ELR (cell line): ENCODE measurements at places on chromosomes 6 and 20.

- no peak for DNase-seq
These were observed 9.4 kb downstream of the ACSS1 start for GRCh38 chr20:25048519-25048952.

DNA sequence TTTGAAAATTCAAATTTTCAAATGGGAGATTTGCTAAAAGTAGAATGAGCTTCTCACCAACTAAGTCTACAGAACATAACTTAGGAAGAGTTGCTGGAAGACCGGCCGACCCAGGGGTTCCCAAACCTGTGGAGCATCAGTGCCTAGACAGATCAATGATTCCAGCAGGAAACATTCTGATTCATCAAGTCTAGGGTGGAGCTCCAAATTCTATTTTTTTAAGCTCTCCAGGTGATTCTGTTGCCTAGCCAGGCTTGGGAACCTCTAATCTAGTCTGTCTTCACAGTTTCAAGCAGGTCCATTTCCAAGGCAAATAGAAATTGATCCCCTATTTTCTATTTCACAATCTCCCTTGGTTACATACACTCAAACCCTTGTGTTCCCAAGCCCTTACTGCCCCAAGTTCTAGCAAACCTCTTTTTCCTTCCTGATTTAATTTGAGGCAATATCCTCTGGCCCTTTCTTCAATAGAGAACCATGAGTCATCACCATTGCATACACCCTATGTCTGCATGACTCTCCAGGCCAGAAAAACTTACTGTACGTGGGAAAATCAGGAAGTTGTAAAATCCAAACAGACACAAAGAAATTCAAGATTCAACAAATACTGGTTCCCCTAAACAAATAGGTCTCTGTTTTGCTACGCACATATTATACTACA, 8.9 kb downstream of the ATXN1 start:
- DNase-seq = peak; percentile 97

DNA sequence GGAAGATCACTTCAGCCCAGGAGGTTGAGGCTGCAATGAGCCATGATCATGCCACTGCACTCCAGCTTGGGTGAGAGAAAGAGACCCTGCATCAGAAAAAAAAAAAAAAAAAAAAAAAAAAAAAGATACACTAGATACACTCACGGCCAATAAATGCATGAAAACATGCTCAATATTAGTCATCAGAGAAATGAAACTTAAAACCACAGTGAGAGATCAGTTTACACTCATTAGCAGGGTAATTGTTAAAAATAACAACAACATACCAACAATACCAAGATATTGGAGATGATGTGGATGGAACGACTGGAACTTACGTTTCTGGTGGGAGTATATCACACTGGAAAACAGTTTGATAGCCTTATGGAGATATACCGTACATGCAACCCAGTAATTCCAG, 29.9 kb downstream of the HS3ST5 start:
- peak; percentile 2 for DNase-seq

GRCh38 chr6:145569140-145569539, 166.2 kb downstream of the EPM2A start:
- DNase-seq = peak; percentile 68

- no peak for DNase-seq
These were observed 10.9 kb downstream of the HIVEP2 start for GRCh38 chr6:142934106-142934505.

GRCh38 chr6:56037601-56038000, 162.2 kb upstream of the BMP5 start:
- no peak for DNase-seq

DNA sequence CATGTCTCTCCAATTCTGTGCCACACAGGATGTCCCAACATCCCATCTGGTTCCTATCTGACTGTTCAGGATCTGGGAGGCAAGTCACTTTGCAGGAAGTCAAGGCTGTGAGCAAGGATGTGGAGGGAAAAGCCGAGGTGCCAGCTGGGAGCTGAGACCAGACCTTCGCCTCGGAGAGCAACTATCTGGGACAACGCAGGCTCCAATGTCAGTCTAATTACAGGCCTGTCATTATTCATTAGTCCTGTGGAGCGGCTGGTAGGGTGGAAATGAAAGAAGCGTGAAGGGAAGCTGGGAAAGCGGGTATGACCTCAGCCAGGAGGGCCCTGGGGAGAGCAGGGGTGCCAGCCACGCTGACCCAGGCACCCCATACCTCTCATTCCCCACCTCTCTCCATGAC, 147.3 kb downstream of the UNC5CL start:
- DNase-seq = no peak

GRCh38 chr6:140970485-140970884, 1162.2 kb upstream of the GJE1 start:
- no peak for DNase-seq

DNA sequence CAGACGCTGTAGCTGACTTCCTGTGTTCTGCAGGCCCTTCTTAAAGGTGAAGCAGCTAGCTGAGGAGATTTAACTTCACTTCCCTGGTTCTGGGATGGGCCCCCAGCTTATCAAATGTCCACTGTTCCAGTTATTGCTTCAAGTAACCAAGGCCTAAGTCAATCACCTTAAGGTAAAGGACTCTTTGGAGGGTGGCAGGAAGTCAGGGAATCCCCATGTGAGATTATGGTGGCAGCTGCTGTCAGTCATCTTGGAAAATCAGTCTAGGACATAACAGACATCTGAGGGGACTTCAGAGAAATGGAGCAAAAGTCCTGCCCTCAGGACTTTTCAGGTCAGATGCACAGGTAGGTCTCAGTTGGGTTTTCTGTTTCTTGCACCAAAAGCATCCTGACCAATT, 3.8 kb downstream of the ELOVL5 start:
- no peak for DNase-seq

DNA sequence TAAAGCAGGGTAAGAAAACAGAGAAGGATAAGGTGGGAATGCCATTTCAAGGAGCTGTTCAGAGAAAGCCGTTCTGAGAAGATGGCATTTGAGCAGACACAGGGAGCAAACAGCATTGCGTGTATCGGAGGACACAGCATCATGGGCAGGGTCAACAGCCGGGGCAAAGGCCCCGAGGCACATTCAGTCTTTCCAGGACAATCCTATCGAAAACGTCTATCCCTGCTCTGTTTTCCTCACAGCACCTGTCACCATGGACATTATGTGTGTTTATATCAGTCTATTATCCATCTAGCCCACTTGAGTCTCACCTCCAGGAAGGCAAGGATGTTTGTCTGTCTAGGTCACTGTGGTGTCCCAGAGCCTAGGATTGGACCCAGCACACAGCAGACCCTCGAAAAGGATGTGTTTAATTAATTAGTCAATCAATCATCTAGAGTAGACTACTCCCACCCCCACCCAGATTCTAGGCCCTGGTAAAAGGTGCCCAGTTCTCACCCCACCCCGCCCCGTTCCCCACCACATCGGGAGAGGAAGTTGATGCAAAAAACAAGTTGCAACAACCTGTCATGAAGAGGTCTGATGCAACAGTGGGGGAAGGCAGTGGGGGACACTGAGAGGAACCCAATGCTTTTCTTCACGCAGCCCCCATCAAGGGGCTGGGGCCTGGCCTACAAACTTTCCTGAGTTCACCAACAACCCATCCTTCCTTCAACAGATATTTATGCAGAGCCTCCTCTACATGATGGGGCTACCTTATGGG, 66.6 kb downstream of the PREX1 start:
- DNase-seq = no peak

GRCh38 chr6:69820018-69820417, 23.2 kb upstream of the LMBRD1 start:
- no peak for DNase-seq

- no peak for DNase-seq
These were observed 14.7 kb downstream of the UBE2V1 start for GRCh38 chr20:50098259-50098658.

- DNase-seq = peak; percentile 8
These were observed 49.0 kb downstream of the PPP1R14C start for GRCh38 chr6:150191809-150192208.

- DNase-seq = no peak
These were observed 88.8 kb downstream of the YTHDF1 start for GRCh38 chr20:63126876-63127699.

GRCh38 chr20:64244281-64244805, 11.2 kb upstream of the PCMTD2 start:
- DNase-seq = no peak

GRCh38 chr6:110528101-110528929, 51.9 kb upstream of the SLC22A16 start:
- DNase-seq = peak; percentile 97

GRCh38 chr6:169445661-169446581, 192.3 kb upstream of the THBS2 start:
- DNase-seq = no peak

GRCh38 chr6:84428300-84428907, 201.0 kb upstream of the CEP162 start:
- peak; percentile 70 for DNase-seq

DNA sequence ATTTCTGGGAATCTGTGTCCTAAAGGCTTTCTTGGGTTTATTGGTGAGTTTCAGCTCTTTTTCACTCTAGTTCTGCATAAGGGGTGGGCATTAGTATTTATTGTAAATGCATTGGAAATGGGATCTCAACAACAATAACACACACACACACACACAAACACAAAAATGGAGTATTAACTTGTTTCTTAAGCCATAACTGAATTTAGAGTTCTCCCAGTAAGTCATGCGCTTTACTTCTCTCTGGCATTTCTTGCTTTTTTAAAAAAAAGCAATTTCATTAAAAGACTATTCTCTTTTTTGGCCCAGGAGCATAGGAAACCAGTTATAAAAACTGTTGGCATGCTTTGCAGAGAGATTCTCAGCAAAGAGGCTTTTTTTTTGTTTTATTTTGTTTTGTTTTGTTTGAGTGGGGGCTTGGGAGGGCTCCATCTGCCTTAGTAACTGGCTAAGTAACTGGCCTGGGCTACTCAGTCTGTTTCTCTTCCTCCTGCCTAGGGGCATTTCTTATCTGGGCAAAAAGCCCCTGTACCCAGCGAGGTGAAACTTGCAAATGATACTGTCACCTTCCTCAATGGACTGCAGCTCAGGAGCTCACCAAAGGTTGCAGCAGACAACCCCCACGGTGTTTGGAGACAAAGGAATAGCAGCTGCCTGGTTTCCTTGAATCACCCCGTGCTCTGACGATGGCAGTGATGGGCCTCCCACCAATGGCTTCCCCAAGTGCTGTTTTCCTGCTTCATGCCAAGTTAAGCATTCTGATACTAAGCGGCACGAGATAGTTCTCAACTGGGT, 128.5 kb downstream of the BCAS1 start:
- DNase-seq = no peak

- no peak for DNase-seq
These were observed 121.9 kb upstream of the CDH4 start for GRCh38 chr20:61130156-61130555.

- DNase-seq = peak; percentile 59
These were observed 98.7 kb downstream of the SULF2 start for GRCh38 chr20:47686545-47686944.

DNA sequence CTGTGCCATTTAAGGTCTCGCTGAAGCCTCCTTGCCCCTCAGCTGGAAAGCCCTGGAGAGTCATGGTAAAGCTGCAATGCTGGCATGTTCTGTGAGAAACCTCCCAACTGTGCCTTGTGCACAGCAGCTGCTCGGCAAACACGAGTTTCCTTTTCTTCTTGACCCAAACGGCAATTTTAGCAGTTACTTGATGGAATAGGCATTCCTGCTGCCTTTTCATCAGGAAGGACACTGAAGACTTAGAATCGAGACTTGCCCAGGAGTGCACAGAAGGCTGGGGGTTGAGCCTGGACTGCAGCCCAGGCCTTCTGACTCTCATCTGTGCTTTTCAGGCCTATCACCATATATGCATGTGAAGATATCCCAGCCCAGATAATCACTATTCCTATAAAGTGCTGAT, 28.7 kb upstream of the CLDN20 start:
- DNase-seq = no peak

- DNase-seq = peak; percentile 65
These were observed 17.6 kb upstream of the NUP153 start for GRCh38 chr6:17724341-17724740.

- no peak for DNase-seq
These were observed 40.4 kb downstream of the SCAF8 start for GRCh38 chr6:154773610-154774089.

DNA sequence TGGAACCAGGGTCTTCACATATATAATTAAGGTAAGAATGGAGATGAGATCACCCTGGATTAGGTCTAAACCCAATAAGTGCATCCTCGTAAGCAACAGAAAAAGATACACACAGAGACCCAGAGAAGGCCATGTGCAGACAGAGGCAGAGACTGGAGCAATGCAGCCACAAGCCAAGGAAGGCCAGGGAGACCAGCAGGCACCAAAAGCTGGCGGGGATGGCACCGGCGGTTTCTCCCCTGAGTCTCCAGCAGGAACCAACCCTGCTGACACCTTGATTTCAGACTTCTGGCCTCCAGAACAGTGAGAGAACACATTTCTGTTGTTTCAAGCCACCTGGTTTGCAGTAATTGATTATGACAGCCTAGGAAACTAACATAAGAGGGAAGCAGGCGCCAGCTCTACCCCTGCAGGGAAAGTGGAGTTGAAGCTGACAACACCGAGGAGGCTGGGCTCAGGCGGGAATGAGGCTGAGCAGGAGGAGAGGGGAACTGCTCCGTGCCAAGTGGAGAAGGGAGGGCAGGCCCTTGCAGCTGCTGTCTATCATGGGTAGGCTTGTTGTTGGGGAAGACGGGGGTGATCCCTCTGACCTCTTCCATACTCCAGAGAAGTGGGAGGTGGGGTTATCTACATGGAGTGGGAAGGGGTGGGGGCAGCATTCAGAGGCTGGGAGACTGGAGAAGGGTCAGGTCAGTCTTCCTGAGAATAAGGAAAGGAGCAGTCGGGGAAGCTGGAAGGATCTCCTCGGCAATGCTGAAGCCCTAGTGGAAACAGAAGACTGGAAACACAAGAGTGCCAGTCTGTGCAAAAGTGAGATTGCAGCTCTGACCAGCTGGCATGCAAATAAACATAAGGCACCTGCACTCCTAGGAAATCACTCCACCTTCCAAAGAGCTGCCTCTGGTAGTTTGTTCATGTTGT, 72.7 kb downstream of the NFATC2 start:
- DNase-seq = no peak

- DNase-seq = peak; percentile 53
These were observed 43.3 kb upstream of the CTAGE9 start for GRCh38 chr6:131754088-131754487.

DNA sequence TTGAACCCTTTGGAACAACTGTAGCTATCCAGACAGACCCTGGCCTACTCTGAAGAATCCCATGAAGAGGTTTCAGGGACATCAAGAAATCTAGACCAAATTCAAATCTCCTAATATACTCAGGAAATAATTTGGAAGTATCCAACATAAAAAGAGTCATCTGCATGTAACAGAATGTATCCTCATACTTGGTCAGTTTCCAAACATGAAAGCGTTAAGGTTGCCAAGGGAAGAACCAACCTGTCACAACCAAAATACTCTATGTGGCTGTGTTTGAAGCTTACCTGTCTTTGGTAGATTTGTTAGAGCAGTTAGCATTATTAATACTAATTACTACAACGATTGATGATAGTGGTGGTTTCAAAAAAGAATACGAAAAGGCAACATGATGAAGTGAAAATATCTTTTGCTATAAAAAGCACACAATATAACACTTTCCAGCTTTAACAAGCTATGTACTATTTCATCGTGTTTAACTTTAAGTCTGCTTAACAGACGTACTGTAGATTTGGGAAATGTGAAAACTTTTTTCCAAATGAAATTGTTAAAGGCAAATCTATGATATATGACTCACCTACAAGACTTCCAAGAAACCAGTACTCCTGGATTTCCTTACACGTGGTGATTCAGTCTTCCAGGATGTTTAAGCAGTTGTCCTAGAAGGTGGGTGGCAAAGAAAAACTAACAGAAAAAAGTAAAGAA, 46.6 kb upstream of the ENPP1 start:
- DNase-seq = peak; percentile 86

- no peak for DNase-seq
These were observed 122.2 kb downstream of the COL19A1 start for GRCh38 chr6:69988458-69989126.
